A549 treated with AZD2906 at 1 μM for 4 hours (cell line): ENCODE measurements at places on chromosomes 5 and 9. TPM values are rescaled to one million over a fixed set of nuclear protein-coding genes. Genes with fewer than 3 reads are reported as not detected.

NANS gene
- 61.2 to 75.0 TPM (median 72.7 TPM) in 5 replicates for total RNA-seq

GRM6 gene
- total RNA-seq = not detected in 5 replicates

DCP2 gene
- 8.1 to 13.1 TPM (median 9.8 TPM) in 5 replicates for total RNA-seq

EPB41L4A gene
- 2.5 to 3.4 TPM (median 3.3 TPM) in 5 replicates for total RNA-seq

SLC4A9 gene
- 0.02 to 0.03 TPM in 2 of 5 replicates, not detected in the others for total RNA-seq

OGN gene
- total RNA-seq = not detected in 5 replicates

C5orf58 gene
- total RNA-seq = not detected in 5 replicates

FUBP3 gene
- total RNA-seq = 46.5 to 55.2 TPM (median 49.5 TPM) in 5 replicates

COL15A1 gene
- total RNA-seq = 0.53 to 0.87 TPM (median 0.57 TPM) in 5 replicates

BRINP1 gene
- 0.15 to 0.25 TPM (median 0.18 TPM) in 5 replicates for total RNA-seq

CER1 gene
- not detected in 5 replicates for total RNA-seq

BSPRY gene
- total RNA-seq = 0.07 to 0.12 TPM (median 0.09 TPM) in 5 replicates

SPINK13 gene
- total RNA-seq = 0.24 to 0.66 TPM (median 0.38 TPM) in 5 replicates

LECT2 gene
- total RNA-seq = not detected in 5 replicates

SLC36A3 gene
- not detected in 5 replicates for total RNA-seq

KIF12 gene
- total RNA-seq = 1.3 to 1.9 TPM (median 1.5 TPM) in 5 replicates

CDH9 gene
- total RNA-seq = not detected in 5 replicates

FOXD4L4 gene
- total RNA-seq = 0.06 to 0.13 TPM (median 0.06 TPM) in 4 of 5 replicates, not detected in the other

PCDHGA6 gene
- total RNA-seq = 0.11 to 0.28 TPM (median 0.24 TPM) in 5 replicates

BTNL8 gene
- total RNA-seq = 0.06 TPM in 1 of 5 replicates, not detected in the others

DNAI1 gene
- 0.10 to 0.51 TPM (median 0.18 TPM) in 5 replicates for total RNA-seq

PLAC8L1 gene
- 0.14 to 0.30 TPM in 2 of 5 replicates, not detected in the others for total RNA-seq

CDO1 gene
- total RNA-seq = not detected in 5 replicates

SPATA31E1 gene
- 0.01 TPM in 1 of 5 replicates, not detected in the others for total RNA-seq

PRUNE2 gene
- 0.03 to 0.07 TPM (median 0.05 TPM) in 4 of 5 replicates, not detected in the other for total RNA-seq

TRIP13 gene
- 62.7 to 68.3 TPM (median 65.8 TPM) in 5 replicates for total RNA-seq

C9 gene
- not detected in 5 replicates for total RNA-seq

RAB3C gene
- total RNA-seq = not detected in 5 replicates

PCDHGC4 gene
- 0.02 to 0.07 TPM in 2 of 5 replicates, not detected in the others for total RNA-seq

LCN9 gene
- not detected in 5 replicates for total RNA-seq
